NCI-H1930 (cell line): ENCODE measurements at places on chromosomes 1 and 21.

DNA sequence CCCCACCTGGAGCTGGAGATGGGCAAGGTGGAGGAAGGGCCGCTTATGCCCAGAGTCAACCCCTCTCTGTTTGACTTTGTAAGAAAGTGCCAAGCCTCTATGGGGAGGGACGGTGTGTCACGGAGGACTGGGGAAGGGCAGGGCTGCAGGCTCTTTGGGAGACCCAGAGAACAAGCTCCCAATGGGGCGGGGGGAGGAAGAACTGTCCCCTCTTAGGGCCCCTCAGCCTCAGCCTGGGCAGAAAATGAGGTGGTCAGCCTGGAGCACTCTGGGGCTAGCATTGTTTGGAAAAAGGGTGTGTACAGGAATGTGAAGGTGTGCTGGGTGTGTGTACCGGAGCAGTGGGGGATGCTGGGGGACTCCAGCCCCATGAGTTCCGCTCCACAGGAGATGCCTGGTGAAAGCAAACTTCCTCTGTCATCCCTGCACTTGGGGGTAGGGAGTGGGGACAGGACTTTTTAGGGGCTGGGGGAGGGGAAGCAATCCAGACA is 1.2 kb upstream of the INAVA start:
- DNase-seq: no peak

- peak; percentile 23 for DNase-seq
Observed at GRCh38 chr1:116853680-116854402, 55.9 kb upstream of the PTGFRN start.

- no peak for DNase-seq
Observed at GRCh38 chr1:194959795-194960194, 1648.4 kb downstream of the KCNT2 start.

GRCh38 chr21:41092312-41092711 is 75.6 kb upstream of the BACE2 start:
- DNase-seq: no peak

DNA sequence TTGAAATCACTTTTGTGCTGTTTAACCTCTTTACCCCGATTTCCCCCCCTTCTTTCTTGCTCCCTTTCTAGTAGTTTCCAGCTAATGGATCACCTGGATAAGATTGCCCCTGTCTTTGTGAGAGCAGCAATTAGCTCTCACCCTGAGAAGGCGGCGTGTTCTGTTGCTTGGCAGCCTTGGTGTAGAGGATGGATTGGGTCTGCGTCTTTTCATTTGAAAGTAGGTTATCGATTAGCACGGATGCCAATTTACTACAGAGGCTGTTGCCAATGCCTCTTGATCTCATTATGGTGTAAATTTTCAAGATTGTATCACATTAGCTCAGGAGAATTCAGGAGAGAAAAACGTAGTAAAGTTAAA is 26.4 kb downstream of the KIF26B start:
- no peak for DNase-seq

DNA sequence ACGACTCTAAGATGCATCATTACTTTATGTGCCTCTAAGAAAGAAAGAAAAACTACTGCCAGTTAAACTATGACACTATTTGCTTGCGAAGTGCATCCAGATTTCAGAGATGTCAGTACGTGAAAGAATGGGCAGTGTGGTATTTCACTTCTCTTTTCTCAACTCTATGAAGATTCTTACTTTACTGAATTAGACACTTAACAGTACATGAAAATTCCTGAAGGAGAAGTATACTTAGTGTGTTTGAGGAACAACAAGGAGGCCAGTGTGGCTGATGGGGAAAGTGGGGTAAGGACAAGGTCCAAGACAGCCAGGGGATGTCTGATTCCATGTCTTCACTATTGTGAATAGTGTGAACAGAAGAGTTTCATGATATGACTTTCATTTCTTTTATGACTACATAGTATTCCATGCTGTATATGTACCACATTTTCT is 53.9 kb upstream of the HSD17B7 start:
- no peak for DNase-seq

- DNase-seq: no peak
Observed at GRCh38 chr1:56135069-56135863, 444.1 kb downstream of the PLPP3 start.

DNA sequence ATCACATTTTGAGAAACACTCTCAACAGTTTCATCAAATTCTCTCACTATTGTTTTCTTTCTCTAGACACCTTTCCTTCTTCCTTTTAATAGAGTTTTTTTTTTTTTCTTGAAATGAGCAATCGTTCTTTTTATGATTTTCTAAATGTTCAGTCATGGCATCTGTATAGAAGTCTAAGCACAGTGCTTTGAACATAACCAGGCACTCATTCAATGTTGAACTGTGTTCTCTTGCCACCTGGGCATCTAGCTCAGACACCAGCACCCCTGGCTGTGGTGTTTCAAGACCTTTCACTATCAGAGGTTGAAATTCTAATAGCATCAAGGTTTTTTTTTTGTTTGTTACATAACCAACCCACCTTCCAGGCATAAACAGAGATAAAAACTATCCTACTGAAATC is 96.6 kb downstream of the DNM3 start:
- no peak for DNase-seq

DNA sequence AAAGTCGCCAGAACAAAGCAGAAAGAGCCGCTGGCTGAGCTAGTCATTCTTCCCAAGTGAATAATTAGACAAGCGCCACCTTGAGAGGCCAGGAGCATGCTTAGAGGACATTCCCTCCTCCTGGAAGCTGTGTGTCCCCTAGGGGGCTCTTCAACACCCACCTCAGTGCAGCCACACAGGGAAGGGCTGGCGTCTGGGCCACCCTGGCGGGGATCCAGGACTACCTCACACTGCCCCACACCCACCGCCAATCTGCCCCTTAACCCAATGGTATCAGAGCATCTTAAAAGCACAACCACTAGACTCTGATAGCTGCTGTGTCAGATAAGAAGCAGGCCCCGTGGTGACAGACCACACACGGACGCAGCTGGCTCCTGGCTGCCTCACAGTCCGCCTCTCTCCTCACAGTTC is 24.9 kb downstream of the SETD4 start:
- no peak for DNase-seq

- no peak for DNase-seq
Observed at GRCh38 chr1:171286032-171286705, 27.8 kb upstream of the FMO4 start.

DNA sequence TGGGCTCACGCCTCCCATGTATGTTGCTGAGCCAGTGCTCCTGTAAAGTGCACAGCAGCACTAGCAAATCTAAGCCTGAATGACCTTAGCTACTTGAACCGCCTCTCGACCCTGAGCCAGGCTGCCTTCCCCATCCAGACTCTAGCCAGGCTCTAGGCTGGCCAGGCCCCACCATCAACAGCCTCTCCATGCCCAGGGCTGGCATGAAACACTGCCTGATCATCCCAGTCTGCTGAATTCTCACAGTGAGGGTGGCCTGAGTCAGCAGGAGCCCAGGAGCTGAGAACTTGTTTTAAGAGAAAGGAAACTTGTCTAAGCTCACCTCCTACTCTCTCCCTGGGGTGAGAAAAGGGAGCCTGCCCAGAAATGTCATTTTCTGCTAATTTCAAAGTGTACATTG is 733.3 kb downstream of the PTPRU start:
- no peak for DNase-seq

DNA sequence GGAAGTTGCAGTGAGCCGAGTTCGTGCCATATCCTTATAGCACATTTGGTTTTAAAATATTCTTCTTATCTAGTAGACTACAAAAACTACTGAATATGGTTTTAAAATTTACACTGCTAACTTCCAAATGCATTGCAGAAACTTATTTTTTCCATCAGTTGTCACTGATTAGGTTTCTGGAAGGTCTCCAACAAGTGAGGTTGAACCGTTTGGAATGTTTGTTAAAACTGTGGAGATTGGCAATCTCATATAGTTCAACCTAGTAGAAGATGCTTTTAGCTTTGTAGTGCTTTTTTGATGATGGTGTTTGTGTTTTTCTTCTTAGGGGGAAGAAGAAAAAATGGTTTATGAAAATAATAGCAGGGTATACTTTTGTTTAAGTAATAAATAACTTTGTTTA is 12.9 kb downstream of the CENPF start:
- no peak for DNase-seq

DNA sequence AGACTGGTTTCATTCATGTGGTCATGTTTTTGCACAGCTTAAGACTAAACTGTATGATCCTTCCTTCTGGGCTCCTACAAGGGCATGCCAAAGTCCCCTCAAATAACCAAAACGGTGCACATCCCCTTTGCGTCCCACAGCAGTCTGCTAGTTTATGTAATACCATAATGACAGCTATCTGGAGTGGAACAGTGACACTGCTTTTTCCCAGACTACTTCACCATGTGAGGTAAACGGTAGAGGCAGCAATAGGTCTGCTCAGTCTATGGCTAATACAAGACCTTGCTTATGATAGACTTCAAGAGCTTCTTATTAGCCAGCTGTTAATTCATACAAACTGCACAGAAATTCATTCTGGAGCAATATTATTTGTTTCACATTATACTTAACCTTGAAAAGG is 395.5 kb downstream of the SMYD3 start:
- DNase-seq: no peak

DNA sequence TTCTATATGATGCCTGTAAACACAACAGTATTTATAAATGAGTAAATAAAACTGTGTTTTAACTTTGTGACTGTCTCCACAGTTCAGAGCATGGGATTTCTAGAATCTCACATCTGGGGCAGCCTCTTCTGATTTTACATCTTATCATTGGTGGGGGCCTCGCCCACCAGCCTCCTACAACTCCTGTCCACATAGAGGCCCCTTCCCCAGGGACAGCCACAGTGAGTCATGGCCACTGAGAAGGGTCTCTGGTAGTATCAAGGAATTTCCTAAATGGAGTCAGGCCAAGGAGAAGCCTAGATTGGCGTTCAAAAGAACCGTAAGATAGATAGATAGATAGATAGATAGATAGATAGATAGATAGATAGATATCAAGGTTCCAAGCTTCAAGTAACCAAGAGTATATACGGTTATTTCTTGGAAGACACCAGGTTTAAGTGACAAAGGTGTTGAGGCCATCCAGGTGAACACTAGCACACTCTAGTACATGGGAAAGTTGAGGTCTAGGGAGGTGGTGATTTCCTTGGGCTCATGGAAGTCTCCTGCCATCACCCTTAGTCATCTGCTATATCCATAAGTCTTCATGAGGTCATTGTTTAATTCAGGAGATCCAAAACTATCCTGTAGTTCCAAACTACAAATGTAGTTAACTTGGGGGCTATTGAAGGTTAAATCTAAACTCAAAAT is 121.6 kb downstream of the SYT2 start:
- no peak for DNase-seq

GRCh38 chr1:48710318-48710717 is 66.4 kb downstream of the BEND5 start:
- DNase-seq: no peak

GRCh38 chr1:23198373-23198772 is 18.9 kb downstream of the HTR1D start:
- no peak for DNase-seq

DNA sequence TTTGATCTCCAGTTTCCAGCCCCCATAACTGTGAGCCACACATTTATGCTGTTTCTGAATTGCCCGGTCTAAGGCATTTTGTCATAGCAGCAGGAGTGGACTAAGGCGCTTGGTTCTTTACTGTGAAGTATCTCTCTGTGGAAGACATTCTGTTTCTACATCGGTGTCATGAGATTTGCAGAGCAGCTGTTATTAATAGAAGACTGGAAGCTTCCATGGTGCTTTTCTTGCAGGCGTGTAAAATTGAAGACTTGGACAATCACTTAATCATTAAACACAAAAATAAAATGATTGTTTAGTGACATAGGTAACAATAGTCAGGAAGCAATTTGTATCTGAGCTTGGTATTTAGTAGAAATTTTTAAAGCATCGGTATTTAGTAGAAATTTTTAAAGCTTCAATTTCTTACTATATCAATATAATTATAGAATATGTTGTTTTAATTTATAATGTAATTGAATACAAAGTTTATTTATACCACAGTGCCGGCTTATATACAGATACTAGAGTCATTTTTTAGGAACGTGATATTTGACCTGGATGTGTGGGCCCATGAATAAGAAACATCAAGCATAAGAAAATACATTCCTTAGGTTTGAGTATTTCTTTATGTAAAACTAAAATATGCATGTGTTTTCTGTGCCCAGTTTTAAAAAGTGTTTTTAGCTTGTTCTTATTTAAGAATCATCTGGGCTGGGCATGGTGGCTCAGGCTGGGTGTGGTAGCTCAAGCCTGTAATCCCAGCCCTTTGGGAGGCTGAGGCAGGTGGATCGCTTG is 60.6 kb upstream of the COL6A1 start:
- no peak for DNase-seq

GRCh38 chr1:77927414-77927813 is 39.0 kb downstream of the NEXN start:
- no peak for DNase-seq

DNA sequence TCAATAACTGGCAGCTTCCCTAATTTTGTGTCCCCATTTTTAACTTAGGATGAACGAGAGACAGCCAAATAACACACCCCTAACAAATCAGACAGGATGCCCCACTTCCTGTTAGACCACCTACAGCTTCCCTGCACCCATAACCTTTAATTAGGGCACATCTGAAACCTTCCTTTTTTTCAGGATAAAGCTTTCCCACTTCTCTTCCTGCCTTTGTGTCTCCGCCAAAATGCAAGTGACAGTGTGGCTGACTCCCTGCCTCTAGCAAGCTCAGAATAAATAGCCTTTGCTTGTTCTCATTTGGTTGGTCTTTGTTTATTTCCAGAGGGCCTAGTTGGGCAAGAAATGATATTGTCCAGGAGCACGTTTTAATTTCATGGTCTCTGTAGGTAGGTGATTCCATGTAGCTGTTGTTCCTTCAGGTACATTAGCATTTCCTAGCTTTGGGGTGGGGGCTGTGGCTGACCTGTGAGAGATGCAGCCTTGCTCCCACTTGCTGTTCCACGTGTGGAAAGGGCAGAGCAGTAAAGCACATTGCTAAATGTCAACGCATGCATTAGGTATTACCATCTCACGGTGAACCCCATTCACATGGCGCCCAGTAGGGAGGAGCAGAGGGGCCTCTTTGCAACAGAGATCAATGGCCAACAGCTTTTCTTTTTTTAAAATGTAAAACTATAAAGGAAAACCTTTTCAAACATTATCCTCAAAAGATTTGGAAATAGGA is 154.9 kb downstream of the ST6GALNAC3 start:
- no peak for DNase-seq

- no peak for DNase-seq
Observed at GRCh38 chr1:65211331-65211730, 63.3 kb downstream of the AK4 start.

GRCh38 chr1:194062526-194062925 is 876.1 kb upstream of the B3GALT2 start:
- DNase-seq: no peak

DNA sequence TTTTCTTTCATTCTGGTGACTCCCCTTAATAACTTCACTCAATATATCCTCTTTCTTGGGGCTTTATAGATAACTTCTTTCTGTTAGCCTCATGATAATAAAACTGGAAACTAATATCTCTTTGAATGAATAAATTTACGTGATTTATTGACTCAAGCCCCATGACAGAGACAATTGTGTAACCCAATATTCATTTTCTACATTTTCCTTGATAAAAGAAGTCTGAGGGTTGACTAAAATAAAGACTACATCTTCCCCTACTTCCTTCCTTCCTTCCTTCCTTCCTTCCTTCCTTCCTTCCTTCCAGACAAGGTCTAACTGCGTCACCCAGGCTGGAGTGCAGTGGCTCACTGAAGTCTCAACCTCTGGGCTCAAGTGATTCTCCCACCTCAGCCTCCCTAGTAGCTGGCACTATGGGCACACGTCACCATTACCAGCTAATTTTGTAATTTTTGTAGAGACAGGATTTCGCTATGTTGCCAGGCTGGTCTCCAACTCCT is 85.1 kb downstream of the CYYR1 start:
- no peak for DNase-seq
